Jurkat, Clone E6-1 (cell line): ENCODE measurements at places on chromosomes 6 and 20.

DNA sequence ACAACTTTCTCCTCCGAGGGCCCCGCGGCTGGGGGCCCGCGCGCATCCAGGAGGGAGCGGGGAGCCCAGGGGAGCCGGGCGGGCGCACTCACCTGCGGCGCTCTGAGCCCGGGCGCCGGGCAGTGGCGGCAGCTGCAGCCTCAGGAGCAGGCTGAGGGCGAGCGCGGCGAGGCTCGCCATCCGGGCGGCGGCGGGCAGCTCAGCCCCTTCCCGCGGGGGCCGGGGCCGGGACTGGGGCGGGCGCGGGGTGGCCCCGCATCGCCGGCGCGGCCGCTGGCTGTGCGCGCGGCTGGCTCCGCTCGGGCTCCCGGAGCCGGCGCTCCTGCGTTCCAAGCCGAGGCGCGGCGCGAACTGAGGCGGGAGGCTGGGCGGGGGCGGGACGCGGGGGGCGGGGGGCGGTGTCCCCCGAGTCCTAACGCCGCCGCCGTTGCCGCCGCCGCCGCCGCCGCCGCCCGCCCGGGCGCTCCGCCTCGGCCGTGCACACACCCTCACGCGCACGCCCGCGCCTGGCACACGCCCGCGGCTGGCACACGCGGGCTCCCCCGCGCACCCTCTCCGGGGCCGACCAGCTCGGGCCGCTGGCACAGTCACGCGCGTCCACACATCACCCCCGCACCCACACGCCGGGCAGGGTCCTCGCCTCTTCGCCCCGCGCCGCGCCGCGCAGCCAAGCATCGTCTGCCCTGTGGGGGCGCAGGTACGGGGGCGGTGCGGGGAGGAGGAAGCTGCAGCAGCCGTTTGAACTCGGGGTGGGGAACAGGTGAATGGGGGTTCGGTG lies at the start of gene PTPRT:
Gene PTPRT, minus strand, starts transcription at position 353 of the 778 bp plus-strand sequence. Its CDS starts 173 bp downstream, at position 180.
- no peak for DNase-seq

GRCh38 chr20:50049442-50050026 lies 63.4 kb downstream of the UBE2V1 start:
- no peak for DNase-seq

DNA sequence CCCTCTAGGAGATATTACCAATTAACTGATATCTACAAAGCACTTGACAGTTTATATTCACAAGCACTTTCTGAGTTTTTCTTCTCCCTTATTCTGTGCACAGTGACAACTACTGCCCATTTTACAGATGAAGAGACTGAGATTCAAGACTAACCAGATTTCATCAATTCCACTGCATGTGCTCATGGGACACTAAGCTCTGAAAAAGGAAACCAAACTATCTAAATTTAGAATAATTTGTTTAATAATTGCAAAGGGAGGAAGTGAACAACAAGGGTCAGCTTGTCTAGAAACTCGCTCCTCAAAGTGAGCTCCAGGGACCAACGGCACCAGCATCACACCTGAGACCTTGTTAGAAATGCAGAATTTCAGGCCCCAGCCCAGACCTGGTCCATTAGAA lies 50.8 kb upstream of the MYLIP start:
- no peak for DNase-seq

DNA sequence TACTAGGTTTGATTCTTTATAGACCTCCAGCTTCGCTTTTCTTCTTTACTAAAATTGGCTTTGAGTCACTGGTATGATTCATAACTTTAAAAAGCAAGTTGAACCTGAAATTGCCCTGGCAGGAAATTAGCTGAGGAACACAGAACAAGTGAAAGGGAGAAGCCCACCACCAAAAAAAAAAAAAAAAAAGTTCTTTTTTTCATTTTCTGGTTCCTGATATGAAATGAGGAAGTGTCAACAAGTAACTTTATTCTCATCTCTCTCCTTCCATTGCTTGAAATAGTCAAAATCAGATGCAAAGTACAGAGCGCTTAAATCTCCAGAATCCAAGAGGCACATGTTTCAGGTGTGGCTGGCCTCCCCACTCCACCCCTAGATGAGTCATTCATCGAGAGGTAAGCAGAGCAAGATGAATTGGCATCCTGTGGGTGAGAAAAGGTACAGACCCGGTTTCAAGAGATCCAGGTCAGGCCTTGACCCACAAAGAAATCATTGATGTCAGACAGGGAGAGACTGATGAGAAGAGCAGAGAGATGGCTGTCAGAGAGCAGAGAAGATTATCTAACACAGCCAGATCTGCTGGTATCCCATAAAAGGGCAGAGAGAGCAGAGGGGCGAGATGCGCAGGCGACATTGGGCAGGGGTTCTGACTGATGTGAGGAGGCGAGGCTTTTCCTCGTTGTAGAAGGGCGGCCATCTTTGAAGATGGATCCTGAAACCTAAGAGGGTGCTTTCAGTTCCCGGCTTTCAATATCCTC lies 54.8 kb upstream of the MBOAT1 start:
- no peak for DNase-seq
